ENCODE measurements at places on chromosomes 7 and 10. TPM values are rescaled to one million over a fixed set of nuclear protein-coding genes. Genes with fewer than 3 reads are reported as not detected.

Gene PRF1
- not detected for total RNA-seq

Gene OR2AE1
- total RNA-seq: not detected

Gene CNPY1
- not detected for total RNA-seq

DNA sequence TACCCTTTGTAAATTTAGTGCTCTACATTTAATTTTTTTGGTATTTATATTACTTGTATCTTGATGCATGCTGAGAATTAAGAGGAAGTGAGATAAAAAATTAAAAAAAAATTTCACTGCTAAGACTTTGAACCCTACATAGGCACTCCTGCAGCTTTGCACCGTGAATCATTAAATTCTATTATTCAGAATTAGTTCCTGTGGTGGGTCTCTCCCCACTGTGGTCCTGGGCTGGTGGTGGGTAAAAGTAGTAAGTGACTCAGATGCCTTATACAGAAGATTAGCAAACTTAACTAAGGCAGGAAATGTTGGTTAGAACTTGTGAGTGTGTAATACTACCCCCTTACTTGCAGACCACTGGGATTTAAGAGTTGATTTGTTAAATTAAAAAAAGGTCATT, 72.6 kb downstream of the AP3M1 start:
- DNase-seq: peak; percentile 72

- DNase-seq: no peak
These were observed 1006.3 kb downstream of the SORCS1 start for GRCh38 chr10:106158241-106158640.

DNA sequence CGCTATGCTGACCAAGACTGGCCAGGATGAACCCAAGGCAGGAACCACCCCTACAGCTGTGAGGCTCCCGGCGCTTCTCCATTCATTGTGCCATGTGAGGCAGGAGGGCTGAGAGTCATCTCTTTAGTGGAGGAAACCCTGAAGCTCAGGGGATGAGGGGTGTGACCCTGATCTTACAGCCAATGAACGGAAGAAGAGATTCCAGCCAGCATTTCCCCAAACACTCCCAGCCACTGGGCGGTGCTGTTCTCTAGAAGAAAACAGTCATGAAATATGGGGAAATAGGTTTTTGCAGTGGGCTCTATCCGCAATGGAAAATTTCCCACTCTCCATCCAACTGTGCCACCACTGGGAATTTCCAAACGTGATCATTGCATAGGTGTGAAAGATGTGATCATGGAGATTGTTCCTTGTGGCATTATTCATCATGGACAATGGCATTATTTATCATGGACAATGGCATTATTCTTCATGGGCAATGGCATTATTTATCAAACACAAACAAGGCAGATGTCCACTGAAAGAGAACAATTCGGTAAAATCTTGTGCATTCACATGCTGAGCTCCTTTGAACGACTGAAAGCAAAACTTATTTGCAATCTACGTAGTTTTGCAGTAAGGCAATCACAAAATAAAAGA, 14.0 kb upstream of the SLC18A2 start:
- peak; percentile 31 for DNase-seq

DNA sequence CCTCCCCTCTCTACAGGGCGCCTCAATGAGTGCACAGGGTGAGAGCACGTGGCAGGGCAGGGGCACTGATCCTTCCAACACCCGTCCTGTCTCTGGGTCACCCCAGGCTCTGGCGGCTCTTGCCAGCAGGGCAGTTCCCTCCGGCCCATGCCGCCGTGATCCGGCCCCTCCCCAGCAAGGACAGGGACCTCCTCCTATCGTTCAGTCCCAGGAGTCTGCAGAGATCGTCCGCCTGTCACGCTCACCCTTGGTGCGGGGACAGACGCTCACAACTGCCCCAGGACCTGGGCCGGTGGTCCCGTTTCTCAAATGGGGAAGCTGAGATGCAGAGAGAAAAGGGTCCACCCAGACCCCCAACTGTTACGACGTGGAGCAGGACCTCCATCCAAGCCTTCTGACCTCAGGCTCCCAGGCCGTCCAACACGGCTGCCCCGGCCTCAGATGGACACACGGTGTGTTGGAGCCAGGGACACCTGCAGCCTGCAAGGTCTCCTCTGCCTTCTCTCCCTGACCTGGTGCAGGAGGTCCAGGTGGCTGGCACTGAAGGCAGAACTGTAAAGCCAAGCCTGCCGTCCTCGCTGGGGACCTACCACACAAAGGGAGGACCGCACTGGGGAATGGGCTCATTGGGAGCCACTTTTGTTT, 248.9 kb downstream of the ELFN1 start:
- no peak for DNase-seq

DNA sequence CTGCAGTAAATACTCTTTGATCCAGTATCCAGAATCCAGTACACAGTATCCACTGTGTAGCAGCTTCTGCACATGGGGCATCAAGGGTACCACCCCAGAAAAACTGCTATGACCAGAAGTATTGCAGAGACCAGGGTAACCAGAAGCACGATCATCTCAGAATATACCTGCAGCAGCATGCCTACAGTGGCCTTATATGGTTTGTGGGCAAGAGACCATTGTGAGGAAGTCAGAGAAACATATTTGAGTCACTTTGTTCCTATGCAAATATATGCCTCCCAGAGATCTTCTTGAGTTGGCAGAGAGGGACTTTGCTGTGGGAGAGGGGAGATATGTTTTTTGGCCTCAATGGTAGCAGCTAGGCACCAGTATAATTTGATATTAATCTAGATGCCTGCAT, 206.4 kb upstream of the LRRTM3 start:
- no peak for DNase-seq

DNA sequence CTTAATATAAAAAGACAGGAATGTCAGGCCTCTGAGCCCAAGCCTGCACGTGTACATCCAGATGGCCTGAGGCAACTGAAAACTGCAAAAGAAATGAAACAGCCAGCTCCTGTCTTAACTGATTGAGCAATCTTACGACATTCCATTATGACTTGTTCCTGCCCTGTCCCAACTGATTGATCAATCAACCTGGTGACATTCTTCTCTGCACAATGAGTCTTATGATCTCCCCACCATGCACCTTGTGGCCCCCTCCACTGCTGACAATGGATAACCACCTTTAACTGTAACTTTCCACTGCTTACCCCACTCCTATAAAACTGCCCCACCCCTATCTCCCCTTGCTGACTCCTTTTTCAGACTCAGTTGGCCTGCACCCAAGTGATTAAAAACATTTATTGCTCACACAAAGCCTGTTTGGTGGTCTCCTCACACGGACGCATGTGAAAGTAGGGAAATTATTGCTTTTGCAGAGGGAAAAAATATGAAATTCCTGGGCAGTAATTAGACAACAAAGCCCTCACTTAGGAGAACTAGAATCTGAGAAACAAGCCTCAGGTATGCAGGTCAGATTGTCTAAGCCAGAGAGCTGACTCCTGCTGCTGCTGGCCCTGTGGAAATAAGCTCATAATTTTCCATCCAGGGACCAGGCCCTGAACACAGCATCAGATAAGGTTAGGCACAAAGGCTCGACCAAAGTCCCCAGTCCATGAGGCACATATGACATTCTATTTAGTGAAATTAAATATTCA, 5.3 kb downstream of the CYP3A7 start:
- DNase-seq: no peak

DNA sequence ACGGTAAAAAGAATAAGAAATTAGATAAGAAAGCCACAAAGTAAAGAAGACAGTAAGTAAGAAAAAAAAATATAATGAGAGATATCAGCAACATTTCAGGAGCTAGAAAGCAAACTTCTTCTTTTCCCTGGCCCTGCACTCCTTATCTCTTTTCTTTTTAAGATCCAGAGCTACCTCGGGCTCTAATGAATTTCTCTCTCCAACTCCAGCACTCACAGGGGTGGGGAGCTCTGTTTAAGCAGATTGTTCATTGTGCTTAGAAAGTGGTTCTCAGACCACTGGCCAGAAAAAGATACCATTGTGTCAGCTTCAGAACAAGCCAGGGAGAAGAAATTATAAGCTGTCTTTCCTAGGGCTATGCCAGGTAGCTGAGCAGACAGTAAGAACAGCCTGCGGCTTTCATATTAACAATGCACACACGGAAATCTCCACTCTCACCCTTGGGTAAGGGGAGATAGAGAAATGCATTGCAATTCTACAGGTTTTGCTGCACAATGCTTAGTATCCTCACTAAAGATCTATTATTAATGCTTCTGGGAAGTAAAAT, 19.3 kb downstream of the OR2F1 start:
- DNase-seq: no peak

- no peak for DNase-seq
These were observed 305.5 kb downstream of the C7orf25 start for GRCh38 chr7:42606193-42606905.

DNA sequence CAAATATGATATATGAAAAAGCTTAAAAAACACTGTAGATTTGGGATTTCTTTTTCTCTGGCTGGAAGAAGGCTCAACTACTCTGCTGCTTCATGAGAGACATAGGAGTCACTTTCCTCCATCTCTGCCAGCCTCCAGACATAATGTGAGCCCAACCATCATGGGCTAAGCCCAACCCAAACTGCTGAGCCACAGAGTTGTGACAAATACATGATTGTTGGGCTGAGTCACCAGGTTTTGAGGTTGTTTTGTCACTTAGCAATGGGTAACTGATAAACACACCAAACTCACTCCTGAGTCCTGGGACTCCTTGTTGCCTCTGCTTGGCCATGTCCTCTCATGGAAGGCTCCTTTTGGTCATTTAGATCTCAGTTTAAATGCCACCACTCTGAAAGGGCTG, 381.8 kb upstream of the FZD8 start:
- peak; percentile 61 for DNase-seq

DNA sequence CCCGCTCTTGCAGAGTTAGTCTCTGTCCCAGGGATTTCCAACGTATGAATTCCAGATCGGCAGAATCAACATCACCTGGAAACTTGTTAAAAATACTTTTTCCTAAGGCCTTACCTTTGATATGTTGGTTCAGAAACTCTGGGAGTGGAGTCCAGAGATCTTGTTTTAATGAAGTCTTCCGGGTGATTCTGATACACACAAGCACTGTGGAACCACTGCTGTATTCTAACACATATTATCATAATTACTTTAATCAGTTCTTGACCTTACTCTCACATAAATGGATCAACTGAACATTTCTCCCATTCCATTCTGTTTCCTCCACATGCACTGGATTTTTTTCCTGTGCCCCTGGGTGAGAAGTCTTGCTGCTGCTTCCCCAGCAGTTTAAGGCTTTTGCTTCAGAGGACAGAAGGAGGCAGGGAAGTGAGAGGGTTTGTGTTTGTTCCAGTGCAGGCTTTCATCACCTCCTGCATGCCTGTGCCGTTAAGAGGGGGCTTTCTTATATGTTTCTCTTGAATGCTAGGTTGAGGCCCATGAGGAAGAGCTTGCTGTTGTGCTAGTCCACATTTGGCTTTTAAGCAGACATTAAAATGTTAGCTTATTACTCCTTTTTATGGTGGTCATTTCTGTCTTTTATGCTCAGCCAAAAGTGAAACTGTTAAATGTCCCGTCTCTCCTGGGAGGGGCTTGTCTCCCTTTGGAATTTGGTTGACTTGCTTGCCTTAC, 32.4 kb downstream of the CCSER2 start:
- DNase-seq: no peak

DNA sequence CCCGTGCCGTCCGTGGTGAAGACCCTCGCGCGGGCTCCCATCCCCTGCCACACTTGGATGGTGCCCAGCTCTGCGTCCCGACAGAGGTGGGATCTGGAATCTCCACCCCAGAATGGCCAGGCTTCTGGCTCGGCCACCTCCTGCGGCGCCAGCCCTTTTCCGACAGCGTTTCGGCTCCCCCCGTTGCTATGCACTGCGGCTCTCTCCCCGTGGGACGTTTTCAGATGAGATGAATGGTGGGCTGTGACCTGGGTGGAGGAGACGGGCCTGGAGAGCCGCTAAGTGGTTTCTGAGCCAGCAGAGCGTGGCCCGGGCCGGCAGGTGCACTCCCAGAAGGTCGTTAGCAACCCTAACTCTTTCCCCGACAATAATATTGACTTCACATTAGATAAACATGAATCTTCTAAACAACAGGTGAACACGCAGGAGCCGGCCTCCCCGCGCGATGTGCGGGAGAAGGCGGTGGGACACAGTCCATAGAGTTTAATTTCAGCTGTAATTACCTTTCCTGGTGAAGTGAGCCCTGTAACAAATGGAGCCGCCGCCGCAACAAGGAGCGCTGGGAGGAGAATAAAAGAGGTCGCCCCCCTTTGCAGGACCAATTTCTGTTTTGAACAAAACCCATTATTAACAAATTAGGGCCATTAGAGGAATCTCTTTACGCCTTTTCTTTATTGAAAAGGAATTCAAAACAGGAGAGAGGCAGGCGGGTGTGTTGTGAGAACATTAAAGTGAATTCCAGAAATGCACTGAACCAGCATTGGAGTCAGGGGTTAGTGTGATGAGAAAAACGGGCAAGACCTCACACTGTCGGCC, 294.3 kb upstream of the PFKP start:
- no peak for DNase-seq

- DNase-seq: no peak
These were observed 7.4 kb upstream of the SAMD8 start for GRCh38 chr10:75103881-75104686.

- DNase-seq: no peak
These were observed 28.0 kb downstream of the GRK5 start for GRCh38 chr10:119235356-119235755.

GRCh38 chr10:61842755-61843497, 58.6 kb upstream of the ARID5B start:
- DNase-seq: no peak

DNA sequence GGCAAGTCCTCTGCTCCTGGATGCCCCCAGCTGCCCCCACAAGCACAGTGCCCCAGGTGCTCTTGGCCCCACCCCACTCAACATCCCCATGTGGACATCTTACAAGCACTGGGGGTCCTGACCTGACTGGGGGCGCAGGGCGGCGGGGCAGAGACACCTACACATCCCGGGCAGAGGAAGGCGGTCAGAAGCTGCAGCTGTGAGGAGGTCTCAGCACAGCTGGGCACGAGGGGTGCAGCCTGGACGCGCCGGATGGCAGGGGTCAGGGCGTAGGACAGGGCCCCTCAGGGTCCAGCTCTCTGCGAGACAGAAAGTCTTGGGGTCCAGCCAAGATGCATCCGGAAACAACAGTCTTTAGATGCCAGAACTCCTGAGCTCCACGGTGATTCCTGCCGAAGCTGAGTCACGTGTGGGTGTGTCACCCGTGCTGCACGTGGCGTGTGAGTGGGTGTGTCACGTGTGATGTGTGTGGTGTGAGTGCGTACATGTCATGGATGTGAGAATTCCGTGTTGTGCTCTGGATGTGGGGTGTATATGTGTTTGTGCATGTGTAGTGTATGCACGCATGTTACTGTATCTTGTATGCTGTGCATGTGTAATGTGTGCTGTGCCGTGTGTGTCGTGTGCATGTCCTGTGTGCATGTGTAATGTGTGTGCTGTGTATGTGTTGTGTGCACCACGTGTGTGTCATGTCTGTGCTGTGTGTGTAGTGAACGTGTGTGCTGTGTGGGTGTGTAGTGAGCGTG, 5.1 kb downstream of the VENTX start:
- no peak for DNase-seq

GRCh38 chr7:128701062-128701785, 29.1 kb downstream of the GARIN1A start:
- DNase-seq: no peak

GRCh38 chr7:150897502-150898474, 45.5 kb downstream of the AOC1 start:
- DNase-seq: no peak

Measured in SJSA1 (cell line).